ENCODE measurements at places on chromosomes 12 and 14.

GRCh38 chr14:35196571-35196970, 74.2 kb downstream of the PRORP start:
- no peak for DNase-seq

GRCh38 chr12:12511021-12511783, 51.5 kb downstream of the DUSP16 start:
- DNase-seq, result no peak

DNA sequence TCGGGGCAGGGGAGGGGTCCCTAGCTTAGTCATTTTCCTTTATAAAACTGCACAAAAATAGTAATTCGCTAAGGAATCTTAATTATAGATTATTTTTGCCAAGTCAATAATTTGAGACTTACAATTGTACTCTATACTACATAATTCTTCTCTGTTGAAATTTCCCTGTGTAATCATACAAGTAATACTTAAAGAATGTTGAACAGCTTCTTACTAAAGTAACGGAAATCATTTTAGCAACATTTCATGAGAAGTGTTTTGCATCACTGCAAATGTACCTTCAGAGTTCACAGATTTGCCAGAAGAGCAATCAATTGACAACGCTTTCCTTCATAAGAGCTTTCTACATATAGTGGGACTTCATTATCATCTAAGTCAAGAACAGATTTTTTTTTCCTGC, 7.9 kb upstream of the GNG2 start:
- no peak for DNase-seq

- peak; percentile 65 for DNase-seq
Observed at GRCh38 chr14:73785834-73786635, 65.6 kb upstream of the PTGR2 start.
